Mesothelial cell of epicardium (in vitro differentiated cells): ENCODE measurements at places on chromosomes 12 and 14.

- no peak for DNase-seq
Observed at GRCh38 chr14:99479160-99479905, 1.3 kb downstream of the SETD3 start.

- DNase-seq = no peak
Observed at GRCh38 chr12:51388069-51388799, 3.0 kb downstream of the GALNT6 start.

DNA sequence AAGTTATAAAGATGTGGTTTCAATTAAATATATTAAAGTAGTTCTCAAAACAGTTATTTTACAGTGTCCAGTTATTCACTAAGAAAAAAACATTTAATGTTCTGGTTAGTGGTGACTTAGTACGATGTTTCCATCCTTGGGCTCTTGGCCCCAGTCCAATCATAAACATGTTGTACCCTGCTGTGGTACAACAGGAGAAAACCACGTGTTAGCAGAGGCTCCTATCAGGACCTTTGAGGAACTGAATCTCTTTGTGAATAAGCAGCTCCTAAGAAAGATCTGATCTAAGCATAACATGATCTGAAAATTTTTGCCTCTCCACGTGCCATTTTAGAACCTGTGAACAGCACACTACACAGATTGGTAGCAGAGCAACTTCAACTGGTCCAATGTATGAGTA lies 234.0 kb downstream of the SYT1 start:
- DNase-seq = no peak

DNA sequence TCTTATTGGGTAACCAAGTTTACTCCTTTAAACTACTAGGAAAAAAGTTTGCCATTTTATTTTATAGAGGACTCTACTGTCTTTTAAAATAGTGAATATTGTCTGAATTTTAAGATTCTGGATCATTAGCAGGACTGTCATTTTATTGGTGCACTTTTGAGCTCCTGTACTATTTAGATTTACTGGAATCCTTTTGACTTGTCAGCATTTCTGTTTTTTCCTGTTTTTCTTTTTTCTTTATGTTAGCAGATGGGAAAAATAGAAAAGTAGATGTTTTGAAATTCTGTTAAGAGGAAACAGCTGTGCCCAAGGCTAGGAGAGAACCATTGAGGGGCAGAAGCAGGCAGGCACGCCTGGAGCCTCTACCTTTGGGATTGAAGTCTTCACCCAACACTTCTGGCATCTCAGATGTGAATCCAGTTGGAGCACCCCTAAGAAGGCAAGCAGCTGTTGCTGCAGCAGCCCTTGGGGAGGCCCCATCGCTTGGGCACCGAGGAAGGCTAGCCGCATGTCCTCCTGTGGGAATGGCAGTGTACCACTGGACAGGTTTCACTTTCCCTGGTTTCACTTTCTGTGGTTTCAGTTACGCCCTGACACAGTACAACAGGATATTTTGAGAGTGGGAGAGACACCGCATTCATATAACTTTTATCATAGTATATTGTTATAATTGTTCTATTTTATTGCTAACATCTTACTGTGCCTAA lies 11.5 kb downstream of the RIMKLB start:
- DNase-seq = no peak

DNA sequence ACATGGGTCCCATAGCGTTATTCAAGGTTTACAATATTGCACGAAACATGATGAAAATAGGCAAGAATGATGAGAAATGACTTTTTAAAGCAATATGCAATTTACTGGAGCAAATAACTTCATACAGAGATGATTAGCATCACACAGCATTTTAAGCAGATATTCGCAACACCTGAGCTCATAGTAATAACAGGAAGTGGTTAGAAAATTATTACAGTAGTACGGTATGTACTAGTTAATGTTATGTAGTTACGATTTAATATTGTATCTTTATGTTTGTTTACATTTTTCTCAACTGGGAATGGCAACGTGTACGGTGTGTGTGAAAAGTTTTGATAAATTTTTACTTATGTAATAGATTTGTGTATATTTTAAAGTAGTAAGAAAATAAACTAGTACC lies 102.6 kb downstream of the OSBPL8 start:
- DNase-seq = no peak

DNA sequence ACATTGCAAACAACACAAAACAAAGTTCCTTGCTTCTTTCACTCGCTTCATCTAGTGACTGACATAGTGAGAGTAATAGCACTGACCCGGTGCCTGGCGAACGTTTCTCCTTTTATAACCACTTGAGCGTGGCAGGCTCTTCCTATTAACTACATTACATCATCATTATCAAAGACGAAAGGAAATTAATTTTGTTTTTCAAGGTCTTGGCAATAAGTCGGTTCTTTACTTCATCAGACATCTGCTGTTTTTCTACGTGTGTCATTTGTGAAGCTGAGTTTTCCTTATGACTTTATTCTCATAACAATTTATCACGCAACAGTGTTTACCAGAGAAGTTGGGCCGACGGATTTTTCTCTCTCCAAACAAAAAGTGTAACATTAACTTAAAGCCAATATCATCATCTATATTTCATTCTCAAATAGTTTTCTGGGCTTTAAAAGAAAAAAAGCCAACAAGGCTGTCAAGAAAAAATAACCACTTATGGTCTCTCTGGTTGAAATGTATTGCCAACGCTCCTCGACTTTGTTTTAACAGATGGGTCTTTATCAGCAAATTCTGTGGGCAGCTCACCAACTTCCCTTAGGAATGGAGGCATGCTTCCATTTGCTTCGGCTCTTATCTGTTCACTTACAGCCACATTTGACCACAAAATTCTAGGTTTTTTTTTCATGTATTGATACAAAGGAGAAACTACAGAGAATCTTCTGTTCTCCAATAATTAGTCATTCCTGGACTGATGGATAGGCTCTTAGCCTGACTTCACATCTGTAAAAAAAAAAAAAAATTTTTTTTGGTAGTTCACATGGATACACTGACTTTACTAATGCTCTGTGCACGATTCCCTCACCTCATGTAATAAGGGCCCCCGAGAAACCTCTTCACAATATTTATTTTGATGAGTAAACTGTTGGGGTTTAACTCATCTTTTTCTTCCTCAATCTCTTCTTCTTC lies 97.1 kb upstream of the CDKN3 start:
- no peak for DNase-seq

DNA sequence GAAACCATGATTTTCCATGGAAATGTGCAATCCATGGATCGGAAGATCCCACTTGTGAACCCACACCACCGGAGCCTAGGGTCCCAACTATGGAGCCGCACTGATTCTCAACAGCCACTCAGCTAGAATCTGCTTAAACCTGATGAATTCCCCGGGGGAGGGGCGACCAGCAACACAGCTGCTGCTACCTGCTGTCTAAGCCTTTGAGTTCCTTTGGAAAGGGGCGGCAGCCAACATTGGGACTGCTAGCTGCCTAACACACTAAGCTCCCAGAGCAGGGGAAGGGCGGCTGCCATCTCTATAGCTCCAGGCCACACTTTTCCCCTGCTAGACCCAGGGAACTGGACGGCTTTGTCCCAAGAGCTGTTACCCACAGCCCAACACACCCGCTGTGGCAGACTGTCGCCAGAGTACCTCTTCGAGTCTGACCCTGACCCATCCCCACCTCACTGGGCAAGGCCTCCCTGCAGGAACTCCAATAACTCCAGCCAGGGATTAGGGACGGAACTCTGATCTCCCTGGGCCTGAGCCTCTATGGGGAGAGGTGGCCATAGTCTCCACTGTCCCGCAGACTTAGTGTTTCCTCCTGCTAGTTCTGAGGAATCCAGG lies 205.8 kb upstream of the SLC16A7 start:
- no peak for DNase-seq

DNA sequence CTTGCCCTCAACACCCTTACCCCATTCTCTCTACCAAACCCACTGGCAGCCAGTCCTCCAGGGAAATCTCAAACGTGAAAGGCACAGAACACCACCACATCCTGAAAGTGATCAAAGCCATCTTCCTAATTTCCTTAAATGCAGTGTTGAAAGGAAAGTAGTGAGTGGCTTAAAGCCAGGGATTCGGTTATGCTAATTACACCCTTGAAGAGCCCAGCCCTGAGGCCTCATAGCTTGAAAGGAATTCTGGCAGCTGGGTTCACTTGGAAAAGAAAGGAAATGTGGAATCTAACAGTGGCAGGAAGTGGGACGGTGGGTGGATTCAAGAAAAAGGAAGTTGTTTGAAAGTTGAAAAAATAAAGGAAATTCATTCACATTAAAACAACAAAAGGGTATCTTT lies 73.0 kb upstream of the FICD start:
- DNase-seq = no peak

DNA sequence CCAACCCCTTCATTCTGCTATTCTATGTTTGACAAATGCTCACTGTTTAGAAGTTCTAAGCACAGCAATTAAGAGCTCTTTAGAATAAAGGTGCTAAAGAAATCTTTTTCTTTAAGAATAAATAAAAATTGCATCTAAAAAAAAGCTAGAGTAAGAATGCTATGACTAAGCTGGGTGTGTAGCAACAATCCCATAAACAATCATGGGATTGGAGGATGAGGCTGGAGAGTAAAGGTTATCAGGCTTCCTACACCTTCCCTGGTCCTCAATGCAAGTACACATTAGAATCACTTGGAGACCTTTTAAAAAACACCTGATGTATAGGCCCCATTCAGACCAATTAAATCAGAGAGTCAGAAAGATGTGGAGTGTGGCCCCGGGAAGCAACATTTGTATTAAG lies 88.3 kb downstream of the CIT start:
- DNase-seq = no peak

DNA sequence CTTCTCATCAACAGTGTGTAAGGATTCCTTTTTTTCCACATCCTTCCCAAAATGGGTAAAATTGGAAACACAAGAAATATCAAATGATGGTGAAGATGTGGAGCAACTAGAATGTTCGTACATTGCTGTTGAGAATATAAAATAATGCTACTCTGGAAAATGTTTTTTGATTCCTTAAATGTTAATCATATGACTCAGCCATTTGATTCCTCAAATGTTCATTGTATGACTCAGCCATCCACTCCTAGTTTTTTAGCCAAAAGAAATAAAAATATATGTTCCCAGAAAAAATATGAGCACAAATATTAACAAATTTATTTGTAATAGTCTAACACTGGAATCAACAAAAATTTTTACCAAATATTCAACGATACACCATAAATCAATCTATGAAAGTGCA lies 1108.6 kb downstream of the LRFN5 start:
- no peak for DNase-seq

DNA sequence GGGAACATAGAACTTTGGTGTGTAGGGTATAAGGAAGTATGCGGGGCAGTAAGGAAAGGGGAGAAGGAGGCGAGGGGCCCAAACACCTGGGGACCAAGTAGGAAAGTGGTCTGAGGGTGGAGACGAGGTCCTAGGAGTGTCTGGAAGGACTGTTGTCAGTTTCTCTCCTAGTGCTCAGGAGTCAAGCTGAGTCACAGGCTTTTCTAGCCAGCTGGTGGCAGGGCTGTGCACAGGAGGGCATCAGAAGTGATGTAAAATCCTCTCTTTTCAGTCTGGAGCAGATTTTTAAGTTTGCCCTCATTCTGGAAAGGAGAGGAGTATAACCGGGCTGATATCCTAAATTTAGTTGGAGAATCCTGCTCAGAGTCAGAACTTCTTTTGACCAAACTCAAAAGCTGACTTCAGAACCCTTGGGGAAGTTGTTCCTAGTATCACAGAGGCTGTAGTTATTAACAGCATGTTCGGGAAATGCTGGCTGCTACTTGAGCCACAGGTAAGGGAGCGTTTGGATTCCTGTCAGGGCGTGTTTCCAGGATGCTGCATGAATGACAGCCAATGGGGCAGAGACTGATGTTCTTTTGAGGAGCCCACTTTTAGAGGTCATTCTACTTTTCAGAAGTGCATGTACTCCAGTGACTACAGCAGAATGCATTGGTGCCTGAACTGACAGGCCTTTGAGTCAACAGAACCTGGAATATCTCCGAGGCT lies 19.3 kb downstream of the ZNF664 start:
- DNase-seq = no peak

- no peak for DNase-seq
Observed at GRCh38 chr12:6345319-6346091, 3.6 kb upstream of the TNFRSF1A start.

- DNase-seq = no peak
Observed at GRCh38 chr14:69093631-69094421, 59.1 kb downstream of the DCAF5 start.

DNA sequence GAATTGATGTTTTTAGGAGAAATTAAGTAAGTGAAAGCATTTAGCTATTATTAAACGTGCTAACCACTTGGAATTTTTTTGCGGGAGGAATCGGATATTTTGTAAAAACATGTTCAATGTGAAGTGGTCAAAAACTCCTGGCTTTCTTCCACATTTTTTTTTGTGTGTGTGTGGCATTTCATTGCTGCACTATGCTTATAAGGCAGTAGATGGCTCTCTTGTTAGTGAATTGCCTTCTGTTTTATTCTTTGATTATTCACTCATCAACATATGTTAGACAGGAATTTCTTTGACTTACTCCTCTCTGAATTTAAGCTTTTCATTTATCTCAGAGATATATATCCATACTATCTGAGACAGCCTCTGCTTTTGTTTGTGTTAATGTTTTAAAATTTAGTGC lies 71.3 kb downstream of the DERA start:
- no peak for DNase-seq

DNA sequence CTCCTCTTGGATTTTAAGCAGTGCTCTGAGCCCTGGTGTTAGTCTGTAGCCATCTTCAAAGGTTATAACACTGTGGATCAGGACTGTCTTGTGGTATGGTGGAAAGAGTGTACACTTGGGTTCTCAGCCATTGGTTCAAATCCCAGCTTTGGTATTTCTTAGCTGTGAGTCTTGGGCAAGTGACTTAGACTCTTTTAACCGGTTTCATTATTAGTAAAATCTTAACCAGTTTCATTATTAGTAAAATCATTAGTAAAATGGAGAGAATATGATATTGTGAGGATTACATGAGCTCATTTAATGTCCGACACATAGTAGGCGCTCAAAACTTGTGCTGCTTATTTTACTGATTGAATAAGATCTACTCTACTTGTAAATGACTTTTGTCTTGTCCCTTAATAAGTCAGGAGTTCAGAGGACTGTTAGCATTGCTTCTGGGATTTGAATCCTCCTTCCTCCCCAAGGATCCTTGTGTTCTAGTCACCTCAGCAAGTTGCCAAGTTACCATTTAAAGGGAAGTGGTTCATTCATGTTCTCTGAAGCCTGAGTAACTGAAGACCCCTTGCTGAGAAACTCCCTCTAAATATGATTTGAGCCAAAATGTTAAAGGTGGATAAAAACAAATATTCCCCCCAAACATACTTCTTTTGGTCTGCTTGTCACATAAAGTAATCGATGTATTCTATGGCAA lies 12.4 kb downstream of the TTLL5 start:
- no peak for DNase-seq

- no peak for DNase-seq
Observed at GRCh38 chr12:46153268-46153872, 115.5 kb downstream of the SLC38A1 start.
